ENCODE measurements at places on chromosomes 6 and 20.

DNA sequence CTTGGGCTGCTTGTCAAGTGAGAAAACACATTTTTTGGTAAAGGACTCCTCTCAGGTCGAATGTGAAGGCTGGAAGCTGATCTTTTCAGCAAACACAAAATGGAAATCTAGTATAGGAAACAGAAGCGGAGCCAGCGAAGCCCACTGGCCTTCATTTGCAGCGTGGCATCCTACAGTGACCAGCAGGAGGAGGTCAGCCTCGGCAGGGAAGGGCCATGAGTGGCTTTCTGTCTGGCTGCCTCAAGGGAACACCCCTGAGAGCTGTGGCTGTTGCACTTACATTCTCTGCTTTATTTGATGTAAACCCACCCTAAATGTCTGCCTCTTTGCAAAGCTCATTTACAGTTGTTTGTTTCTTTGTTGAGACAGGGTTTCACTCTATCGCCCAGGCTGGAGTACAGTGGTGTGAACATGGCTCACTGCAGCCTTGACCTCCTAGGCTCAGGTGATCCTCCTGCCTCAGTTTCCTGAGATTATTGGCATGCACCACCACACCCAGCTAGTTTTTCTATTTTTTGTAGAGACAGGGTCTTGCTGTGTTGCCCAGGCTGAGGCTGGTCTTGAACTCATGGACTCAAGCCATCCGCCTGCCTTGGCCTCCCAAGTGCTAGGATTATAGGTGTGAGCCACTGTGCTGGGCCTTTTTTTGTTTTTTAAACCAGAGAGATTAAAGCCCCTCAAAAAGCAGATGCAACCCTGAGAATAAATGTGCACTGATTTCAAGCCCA lies 322.0 kb upstream of the SOX4 start:
- no peak for DNase-seq

GRCh38 chr6:125236536-125237327 lies 65.0 kb downstream of the HDDC2 start:
- no peak for DNase-seq

- no peak for DNase-seq
These were observed 151.6 kb upstream of the PDE10A start for GRCh38 chr6:165814679-165815078.

- DNase-seq, result no peak
These were observed 10.4 kb downstream of the TAF4 start for GRCh38 chr20:62055106-62055861.

DNA sequence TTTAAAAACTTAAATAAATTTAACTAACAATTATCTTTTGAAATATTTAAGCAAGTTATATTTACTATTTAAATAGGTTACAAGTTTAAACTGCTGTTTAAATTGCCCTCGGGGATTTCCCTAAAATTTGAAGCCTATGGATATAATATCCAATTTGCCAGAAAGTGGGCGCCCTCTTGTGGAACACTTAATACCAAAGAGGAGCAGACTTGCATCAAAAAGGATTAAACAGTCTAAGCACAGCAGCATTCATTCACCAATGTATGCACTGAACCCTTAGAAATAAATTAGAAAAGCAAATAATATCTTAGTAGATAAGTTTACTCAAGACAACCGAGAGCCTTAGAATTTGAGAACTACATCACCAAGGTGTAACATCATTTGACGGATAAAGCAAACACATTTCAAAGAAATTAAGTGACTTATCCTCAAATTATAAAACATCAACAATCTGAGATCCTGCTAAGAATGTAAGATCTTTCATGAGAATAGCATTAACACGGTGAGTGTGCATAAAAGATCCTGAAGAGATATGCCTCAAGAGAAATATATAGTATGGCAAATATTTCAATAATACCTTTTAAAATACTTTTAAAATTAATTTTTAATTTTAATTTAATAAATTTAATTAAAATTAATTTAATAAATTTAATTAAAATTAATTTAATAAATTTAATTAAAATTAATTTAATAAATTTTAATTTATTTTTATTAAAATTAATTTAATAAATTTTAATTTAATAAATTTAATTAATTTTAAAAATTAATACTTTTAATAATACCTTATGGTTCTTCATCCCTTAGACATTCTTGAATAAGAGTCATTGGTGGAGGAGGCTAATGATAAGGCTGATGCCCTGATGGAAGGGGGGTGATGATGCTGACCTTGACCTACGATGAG lies 11.5 kb upstream of the MEP1A start:
- DNase-seq, result no peak

GRCh38 chr6:72654071-72654621 lies 32.3 kb downstream of the KCNQ5 start:
- no peak for DNase-seq

DNA sequence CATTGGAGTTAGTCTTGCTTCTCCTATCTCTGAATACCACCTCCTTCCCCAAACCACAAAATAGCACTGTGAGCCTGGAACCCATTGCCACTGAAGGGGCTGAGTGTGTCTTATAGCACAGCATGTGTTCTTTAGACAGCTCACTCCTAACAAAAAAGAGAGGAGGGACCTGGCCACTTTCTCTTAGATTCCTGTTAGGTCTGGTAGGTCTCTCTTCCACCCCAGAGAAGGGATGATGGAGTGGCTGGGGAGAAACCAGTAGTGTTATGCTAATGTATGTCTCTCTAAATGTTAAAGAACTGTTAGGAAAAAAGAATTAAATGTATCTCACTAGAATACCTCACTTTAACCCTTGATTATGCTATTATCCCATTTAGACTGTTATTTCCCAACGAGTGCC lies 340.3 kb downstream of the EPHA7 start:
- DNase-seq, result no peak

DNA sequence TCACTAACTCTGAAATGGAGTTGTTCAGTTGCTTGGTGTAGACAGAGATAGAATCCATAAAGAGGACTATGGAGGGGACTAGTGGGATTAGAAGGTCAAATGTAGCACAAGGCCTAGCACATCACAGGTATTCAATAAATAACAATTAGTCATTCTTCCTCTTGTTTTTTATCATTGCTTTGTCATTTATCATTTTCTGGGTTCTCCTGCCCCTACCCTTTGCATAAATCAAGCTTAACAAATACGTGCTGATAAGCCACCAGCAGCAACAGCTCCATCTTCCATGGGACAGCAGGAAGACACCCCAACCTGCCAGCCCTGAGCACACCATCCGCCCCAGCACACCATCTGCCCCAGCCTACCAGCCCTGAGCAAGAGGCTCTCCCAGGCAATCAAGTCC lies 23.1 kb downstream of the TRAM2 start:
- DNase-seq, result no peak

DNA sequence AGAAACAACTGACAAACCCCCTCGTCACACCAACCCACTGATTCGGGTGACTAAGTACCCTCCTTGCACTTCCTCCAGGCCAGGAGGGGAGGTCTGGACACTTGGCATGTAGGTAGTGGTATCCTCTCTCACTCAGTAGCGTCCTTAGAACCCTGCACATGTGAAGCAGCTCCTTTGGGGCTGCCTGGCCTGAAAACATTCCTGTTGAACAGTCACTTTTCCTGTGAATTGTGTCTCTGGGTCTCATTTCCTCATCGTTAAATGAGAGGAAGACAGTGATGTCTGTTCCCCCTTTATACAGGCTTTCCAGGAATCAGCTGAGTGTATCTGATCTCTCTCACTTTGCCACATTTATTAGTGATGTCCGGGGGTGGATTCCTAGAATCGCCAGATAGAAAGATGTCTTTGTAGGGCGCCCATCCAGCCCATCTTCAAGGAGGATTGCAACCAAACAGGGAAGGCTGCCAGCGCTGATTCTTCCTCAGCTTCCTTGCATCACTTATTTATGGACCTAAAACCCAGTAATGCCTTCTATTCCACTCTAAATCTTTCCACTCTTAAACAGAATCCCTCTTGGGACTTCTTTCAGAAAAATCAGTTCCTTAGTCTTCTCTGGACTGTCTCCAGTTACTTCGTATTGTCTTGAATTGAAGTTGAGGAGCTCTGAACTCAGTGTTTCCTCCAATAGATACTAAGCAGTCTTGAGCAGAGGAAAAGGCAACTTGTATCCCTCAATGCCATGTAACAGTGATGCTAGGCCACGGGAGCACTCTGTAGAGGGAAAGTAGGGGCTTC lies 9.4 kb upstream of the POPDC3 start:
- no peak for DNase-seq

- DNase-seq, result no peak
These were observed 113.7 kb upstream of the LOC128125822 start for GRCh38 chr6:63458480-63459115.

- no peak for DNase-seq
These were observed 113.3 kb downstream of the RPS12 start for GRCh38 chr6:132927713-132928112.

GRCh38 chr6:1018041-1018440 lies 293.9 kb upstream of the FOXQ1 start:
- DNase-seq, result no peak

- DNase-seq, result no peak
These were observed 55.7 kb downstream of the HNF4A start for GRCh38 chr20:44411020-44411756.

DNA sequence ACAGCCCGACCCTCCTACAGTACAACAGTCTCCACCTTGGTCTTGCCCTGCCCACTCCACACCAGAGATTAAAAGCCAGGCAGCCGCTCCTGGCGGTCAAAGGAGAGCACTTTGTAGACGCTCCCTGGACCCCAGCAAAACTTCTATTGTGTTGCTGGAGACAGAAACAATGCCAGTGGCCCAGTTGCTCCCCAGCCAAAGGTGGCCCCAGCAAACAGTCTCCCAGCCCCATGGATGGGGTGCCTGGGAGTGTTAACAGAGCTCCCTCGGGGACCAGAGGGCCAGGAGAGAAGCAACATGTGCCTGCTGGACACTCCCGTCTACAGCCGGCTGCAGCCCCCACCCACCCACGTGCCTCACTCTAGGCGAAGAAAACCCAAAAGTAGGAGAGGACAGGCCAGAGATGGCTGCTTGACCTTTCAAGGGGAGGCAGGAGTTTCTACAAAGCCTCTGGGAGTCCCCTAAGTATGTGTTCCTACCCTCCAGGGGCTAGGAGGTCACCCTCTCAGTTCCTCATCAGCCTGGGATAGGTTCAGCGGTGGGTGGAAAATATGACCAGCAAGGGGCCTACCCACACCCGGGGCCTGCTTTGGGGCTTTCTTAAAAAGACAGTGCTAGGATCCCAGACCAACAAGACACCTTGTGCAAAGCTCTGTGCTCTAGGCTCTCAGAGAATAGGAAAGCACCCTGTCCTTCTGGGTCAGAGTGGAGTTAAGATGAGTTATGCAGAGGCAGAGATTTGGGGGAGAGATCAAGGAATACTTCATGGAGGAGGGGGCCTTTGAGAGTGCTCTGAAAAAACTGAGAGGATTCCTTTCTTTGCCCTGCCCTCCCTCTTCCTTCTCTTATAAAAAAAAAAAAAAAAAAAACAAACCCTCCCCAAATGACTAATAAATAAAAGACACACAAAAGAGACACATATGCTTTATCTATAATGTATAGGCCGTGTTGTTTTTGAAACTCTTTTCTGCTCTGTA lies 19.0 kb upstream of the PREX1 start:
- peak; percentile 63 for DNase-seq

GRCh38 chr6:114344246-114344970 lies 1.6 kb upstream of the HS3ST5 start:
- DNase-seq, result no peak

DNA sequence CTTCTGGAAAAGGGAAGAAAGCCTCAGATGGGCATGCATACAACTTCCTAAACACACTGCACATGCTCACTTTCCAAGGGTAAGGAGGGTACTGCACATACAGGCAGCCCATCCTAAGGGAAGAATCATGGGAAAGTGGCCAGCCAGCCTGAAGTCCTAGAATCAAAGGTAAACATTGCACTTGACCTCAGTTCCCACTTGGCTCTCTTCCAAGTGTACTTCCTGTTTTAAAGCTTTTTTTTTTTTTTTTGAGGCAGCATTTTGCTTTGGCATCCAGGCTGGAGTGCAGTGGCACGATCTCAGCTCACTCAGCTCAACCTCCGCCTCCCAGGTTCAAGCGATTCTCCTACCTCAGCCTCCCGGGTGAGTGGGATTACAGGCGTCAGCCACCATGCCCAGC lies 225.3 kb upstream of the EPHA7 start:
- DNase-seq, result no peak

- no peak for DNase-seq
These were observed 73.1 kb upstream of the QKI start for GRCh38 chr6:163341224-163342061.

DNA sequence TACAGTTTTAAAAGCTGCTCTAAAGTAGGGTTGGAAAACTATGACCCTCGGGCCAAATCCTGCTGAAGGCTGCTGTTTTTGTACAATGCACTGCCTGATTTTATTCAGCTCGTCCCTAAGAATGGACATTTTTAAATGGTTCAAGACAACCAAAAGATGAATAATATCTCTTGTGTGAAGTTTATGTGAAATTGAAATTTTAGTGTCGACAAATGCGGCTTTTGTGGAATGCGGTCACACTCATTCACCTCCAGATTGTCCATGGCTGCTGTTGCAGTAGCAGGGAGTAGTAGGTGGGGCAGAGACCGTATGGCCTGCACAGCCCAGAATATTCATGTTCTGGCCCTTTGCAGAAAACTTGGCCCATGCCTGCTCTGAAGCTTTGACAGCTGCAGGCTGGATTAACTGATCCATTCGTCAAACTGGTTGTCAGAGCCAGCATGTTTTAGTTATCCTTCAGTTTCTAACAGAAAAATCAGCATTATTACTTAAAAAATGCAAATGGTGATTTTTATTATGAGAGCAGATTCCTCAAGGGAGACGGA lies 91.6 kb downstream of the PSMG4 start:
- no peak for DNase-seq

- no peak for DNase-seq
These were observed 194.9 kb downstream of the KIF6 start for GRCh38 chr6:39530201-39530759.

DNA sequence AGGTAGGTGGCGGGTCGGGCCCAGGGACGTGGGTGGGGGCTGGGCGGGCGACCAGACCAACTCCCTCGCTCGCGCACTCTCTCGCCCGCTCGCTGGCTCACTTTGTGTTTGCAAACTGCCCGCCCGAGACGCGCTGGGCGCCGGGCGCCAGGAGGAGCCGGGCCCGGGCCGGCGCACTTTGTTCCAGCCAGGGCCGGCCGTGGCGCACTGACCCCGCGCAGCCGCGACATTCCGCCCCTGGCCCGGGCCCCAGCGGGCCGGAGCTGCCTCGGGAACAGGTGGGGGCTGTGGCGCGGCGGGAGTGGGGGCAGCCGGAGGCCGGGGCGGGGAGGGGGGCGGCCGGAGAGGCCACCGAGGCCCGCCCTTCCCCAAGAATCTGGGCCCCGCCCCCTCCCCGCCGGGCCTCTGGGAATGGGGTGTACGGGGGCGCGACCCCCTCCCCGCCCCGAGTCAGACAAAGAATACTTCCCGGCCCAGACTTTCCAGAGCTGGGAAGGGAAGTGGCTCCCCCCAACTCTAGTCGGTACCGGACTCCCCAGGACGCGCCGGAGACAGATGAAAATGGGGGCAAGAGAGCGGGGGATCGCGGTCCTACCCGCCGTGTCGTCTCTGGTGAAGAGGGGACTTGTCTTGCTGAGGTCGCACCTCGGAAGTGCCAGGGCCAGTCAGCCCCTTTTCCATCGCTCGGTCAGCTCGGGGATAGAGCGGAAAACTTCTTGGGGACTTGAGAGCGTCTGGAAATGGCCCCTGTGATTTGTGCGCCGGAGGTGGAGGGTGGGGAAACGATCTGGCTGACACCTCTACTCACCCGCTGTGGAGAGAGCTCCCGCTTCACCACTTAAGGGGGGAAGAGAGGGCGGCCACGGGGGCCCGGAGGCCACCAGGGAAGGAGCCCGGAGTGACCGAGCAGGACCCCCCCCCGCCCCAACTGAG lies 951 bp downstream of the FOXP4 start:
- peak; percentile 64 for DNase-seq

Measured in activated T-cell treated with anti-CD3 and anti-CD28 coated beads, Interleukin-2, amount 50 U/mL, for 24 hours (primary cell).